ENCODE measurements at places on chromosomes 13 and 19.

- no peak for DNase-seq
Measured at GRCh38 chr19:19595171-19595701, 23.3 kb downstream of the PBX4 start.

- DNase-seq: no peak
Measured at GRCh38 chr13:51125495-51126226, 14.6 kb upstream of the C13orf42 start.

- DNase-seq: peak; percentile 31
Measured at GRCh38 chr19:46009530-46010510, 13.0 kb downstream of the PGLYRP1 start.

DNA sequence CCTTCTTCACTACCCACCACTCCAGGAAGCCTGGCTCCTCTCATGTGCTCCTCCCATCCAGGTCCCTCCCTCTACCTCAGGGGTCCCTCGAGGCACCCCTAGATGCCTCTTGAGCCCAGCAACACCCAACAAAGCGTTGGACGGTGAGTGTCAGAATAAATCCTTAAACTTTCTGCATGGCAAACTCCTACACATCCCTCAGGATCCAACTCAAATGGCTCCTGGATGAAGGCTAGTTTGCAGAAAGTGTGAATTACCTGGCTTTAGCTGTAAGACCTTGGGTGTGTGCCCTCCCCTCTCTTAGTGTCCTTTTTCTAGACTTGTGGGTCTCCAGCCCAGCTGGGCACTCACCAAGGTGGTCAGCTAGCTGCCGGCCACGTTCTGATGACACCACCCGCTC is 5.4 kb downstream of the MPV17L2 start:
- no peak for DNase-seq

GRCh38 chr19:2888731-2889224 is 11.9 kb upstream of the ZNF57 start:
- DNase-seq: peak; percentile 3

DNA sequence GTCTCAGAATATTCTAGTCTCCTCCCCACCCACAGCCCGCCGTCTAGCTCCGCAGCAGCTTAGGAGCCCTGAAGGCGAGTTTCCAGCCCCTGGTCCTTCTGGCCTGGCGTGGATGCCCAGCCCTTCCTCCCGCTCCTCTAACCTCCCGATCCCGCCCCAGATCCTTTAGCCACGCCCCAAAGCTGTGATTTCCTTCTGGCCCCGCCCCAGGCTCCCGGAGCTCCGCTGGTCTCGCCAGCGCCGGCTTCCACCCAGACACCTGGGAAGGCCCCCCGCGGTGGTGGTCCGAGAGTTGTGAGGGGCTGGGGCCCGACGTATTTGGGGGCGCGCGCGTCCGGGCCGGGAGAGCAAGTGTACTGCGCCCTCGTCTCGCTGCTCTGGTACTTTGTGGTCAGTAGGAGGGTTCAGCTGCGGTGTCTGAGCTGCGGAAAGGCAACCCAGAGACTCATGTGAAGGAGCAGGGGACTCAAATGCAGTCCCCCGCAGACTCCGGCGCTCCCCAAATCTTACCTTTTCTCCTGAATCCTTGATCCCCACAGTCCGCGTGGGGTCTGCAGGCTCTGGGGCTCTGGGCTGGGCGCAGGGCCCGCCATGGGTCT is at the start of gene CGB7:
Gene CGB7 (minus strand): TSS at position 114 of the 599 bp plus-strand sequence. CDS start 2,374 bp downstream, outside the sequence.
- DNase-seq: no peak

All from stimulated activated CD4-positive, alpha-beta T cell treated with anti-CD3 and anti-CD28 coated beads, Interleukin-1b, Interleukin-23, amount 100 ng/mL, for 1 hour (primary cell).